ENCODE measurements at places on chromosomes 4 and X. TPM values are rescaled to one million over a fixed set of nuclear protein-coding genes. Genes with fewer than 3 reads are reported as not detected.

DNA sequence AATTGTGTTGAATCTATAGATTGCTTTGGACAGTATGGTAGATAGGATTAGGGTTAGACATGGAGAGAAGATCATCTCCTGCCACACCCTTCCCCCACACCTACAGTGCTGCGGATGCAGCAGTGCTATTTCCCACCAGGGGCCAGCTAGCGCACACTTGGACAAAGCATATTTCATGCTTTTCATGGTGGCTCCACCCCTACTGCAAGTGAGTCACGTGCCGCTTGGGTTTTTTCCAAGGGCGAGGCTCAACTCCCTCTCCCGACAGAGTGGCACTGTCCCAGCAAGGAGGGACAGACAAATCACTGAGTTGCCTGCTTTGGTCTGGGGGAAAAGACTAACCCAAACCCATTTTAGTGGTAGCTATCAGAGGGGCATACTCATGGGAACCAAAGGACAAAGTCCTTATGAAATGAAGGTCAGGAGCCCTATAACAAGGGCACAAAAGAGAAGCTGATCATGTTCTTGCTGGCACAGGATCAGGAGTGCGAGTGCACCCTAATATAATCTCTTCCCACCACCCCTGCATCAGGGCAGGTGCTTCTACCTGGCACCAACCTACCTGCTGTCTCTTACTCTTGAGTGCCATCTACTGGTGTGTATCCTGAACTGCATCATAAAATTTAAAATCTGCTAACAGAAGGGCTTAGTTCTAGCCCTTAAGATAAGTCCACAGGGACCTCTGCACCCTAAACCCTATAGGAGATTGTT is 55.1 kb upstream of the PGAM4 start:
- no peak overlapping the region for H3K27ac ChIP-seq
- H3K4me3 ChIP-seq = no peak overlapping the region
- H3K4me1 ChIP-seq = peaks cover 4% of the 10 kb centered on the region
- DNase-seq = peak; percentile 30

GRCh38 chrX:53440101-53440500 is 5.9 kb upstream of the HSD17B10 start:
- H3K27me3 ChIP-seq = peaks cover 2% of the 10 kb centered on the region
- peaks cover 45% of the 10 kb centered on the region for H3K4me1 ChIP-seq
- no peak for DNase-seq
- no peaks in the 10 kb centered on the region for H3K36me3 ChIP-seq
- H3K4me3 ChIP-seq = peak overlapping the region; percentile 50
- no peak overlapping the region for H3K27ac ChIP-seq

- H3K4me1 ChIP-seq = peaks cover 20% of the 10 kb centered on the region
- no peaks in the 10 kb centered on the region for H3K36me3 ChIP-seq
- H3K27me3 ChIP-seq = peaks cover under 1% of the 10 kb centered on the region
- H3K4me3 ChIP-seq = no peak overlapping the region
- no peak overlapping the region for H3K27ac ChIP-seq
Measured at GRCh38 chr4:682490-683172, 6.3 kb downstream of the SLC49A3 start.

DNA sequence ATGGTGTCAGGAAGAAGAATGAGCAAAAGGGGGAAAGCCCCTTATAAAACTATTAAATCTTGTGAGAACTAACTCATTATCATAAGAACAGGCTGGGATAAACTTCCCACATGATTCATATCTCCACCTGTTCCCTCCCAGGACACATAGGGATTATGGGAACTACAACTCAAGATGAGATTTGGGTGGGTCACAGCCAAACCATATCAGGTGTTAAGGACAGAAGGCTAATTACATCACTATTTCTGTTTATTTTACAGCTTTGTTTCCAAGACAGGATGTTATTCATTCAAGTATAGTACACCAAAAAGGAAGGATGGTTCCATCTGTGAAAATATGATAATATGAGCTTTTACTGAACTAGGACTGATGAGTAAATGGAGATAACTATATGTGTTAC is 63.7 kb upstream of the ARSJ start:
- peaks cover 9% of the 10 kb centered on the region for H3K4me1 ChIP-seq
- peaks cover 3% of the 10 kb centered on the region for H3K27me3 ChIP-seq
- H3K27ac ChIP-seq = no peak overlapping the region
- no peak overlapping the region for H3K4me3 ChIP-seq
- DNase-seq = no peak

GRCh38 chr4:185564349-185564748 is 29.0 kb upstream of the PDLIM3 start:
- H3K36me3 ChIP-seq = no peaks in the 10 kb centered on the region
- DNase-seq = no peak
- no peak overlapping the region for H3K4me3 ChIP-seq
- H3K4me1 ChIP-seq = no peaks in the 10 kb centered on the region
- H3K27me3 ChIP-seq = peaks cover 4% of the 10 kb centered on the region

The RHOH gene
- 147 TPM for total RNA-seq
